WTC11 (cell line): ENCODE measurements at places on chromosomes 11 and 22. TPM values are rescaled to one million over a fixed set of nuclear protein-coding genes. Genes with fewer than 3 reads are reported as not detected.
A peak's percentile ranks its signal among the peaks of the same experiment; 100 is the strongest.

DNA sequence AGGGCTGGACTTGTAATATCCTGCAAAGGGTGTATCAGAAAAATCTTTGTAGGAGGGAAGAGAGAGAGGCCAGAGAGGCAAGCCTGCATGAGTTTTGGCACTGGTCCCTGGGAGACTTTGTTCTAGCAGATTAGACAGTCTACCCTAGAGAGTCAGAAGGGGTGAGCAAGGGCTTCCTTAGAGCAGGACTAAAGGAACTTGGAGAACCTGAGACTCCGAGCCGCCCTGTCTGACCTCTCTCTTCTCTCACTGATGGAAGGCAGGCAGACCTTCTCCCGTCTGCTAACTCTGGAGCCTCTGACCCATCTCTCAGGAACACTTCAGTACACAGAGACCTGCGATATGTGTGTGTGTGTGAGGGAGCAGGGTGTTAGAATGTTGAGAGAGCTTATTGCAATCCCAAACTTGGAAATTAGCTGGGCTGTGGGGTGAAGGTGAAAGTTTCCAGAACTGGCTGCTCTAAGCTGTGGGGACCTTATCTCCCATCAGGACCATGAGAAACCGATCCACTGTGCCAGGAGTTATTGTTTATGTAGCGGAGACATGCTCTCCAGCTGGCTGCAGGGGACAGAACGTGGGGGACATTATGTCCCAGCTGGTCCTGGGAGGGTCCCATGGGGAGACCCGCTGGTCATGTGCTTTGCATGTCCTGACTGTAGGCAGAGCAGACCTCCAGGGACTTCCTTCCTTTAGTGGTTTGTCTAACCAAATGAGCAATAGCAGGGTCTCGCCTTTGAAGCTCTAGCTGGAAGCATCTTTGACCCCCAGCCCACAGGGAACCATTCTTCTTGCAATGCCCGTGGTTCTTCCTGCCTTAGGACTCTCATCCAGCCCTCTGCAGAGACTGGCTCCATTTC, 51.1 kb downstream of the TIMP3 start:
- DNase-seq = no peak

DNA sequence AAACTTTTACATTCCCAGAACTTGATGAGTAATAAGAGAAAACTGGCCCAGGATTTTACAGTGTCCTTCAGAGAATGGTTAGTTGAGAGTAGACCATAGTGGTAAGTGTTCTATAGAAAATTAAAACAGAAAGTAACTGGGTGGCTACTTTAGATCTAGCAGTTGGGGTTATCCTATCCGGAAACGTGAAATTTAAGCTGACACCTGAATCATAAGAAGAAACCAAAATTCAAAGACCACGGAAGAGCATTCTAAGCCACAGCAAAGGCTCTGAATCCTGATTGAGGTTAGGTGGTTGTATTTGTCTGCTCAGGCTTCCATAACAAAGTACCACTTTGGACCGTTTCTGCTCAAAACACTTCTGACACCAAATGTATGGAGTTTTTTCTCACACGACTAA, 34.0 kb downstream of the TTC17 start:
- no peak for DNase-seq

DNA sequence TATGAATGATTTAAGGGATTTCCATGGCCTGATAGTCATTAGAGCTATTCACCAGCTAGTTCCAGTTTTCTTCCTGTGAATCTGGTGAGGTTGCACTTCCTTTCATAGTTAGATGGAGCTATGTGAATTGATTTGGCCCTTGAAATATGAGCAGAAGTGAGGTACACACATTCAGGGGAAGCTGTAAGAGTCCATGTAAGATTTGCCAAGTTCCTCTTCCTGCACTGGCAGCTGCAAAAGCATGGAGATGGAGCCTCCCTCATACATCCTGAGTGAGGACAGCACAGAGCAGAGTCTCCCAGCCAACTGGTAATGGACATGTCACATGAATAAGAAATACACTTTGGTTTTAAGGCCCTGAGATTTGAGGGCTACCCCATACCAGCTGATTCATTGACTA, 111.7 kb downstream of the CD44 start:
- no peak for DNase-seq

DNA sequence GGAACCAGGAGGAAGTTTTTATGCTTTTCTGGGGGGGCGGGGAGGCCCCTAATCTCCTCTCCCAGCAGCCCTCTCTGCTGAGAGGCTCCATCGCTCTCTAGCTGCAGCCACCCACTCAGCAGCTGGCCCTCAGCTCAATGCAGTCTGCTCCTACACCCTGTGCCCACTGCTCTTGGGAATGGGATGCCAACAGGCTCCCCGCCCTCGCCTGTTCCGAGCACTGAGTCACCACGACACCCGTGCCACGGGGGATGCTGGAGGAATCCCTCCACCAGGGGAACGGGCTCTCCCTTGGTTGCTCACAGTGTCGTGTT, 23.5 kb upstream of the SUSD2 start:
- no peak for DNase-seq

DNA sequence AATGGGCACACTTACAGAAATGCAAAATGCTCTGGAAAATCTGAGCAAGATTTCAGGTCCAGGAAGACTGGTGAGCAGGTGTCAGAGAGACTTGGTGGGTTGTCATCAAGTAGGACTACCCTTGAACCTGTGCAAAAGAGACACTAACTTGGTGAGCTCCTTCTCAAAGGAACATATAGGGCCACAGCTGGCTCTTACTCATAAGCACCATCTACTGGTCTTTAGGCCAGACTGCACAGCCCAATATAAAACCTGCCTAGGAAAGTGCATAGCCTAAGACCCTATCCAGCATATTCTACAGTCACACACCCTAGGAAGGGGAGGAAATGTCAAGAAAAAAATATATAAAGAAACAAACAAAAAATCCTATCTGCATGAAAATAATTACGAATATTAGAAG, 18.2 kb upstream of the OR10W1 start:
- no peak for DNase-seq

- DNase-seq = peak; percentile 41
These were observed 44.3 kb downstream of the NNMT start for GRCh38 chr11:114340311-114341131.

GRCh38 chr11:122210367-122210997, 94.5 kb upstream of the BLID start:
- DNase-seq = no peak

DNA sequence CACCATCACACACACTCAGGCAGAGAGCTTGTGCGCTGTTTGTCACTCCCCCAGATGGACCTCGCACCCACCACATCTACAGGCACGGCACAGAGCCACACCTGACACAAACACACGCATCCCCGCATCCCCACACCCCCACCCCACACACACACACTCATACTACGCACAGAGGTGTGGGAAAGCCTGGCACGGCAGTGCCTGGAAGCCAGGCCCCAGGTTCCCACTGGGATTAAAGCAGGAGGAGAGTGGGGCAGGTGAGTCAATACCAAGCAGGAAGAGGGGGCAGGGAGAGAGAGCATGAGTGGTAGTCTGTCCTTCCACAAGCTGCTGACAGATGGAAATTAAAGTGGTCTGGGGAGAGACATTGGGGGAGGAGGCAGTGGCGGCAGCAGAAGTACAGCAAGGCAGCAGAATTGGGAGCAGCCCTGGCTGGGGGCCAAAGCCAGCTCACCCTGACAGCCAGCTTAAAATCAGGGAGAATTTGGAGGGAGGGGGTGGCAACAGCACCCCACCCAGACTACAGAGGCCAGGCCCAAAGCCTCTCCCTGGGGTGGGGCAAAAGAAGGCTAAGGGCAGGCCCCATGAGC, 20.7 kb downstream of the TNKS1BP1 start:
- no peak for DNase-seq

DNA sequence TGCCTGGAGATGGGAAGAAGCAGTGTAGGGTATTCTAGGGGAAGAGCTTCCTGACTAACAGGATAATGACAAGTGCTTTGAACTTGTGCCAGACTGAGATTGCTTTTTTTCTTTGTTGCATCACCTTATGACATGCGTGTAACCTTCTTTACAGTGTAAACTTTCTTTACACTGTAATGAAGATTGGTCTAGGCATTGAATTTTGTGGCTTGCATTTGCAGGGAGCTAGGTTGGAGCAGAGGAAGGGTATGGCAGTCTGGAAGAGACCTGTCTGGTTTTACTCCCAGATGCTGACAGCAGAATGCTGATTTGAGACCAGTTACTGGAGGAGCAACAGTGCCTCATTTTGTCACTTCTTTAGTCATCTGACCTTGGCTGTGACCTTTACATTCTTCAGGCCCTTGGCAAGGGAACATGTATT, 5.6 kb downstream of the DDB2 start:
- DNase-seq = no peak

DNA sequence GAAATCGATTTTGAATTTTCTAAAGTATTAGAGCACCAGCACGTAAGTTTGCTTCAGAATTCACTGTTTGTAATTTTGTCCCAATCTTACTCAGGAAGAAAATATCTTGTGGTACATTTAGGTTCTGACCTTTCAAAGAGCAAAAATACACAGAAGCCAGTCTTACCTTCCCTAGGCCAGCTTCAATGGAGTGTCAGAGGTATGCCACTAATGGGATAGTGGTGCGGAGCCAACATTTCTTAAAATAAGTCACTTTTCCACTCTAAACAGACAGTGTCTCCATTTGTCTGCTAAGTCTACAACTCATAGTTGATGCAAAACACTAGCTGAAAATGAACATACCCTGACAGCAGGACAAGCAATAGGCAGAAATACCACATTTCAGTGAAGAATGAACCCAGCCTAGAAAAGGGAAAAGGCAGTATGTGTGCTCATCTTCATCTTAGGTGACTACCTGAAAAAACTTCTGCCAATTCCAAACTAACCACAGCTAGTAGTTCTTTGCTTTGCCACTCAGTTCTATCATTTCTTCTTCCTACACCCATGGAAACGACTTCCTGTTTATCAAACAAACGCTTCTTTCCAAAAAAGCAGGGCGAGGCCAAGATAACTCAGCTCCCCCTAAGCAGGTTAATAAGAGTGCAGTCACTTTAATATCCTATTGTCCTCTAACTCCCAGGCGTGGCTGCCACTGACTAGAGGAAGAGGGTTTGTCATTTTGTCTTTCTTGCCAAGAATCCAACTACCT, 94.0 kb upstream of the APOA1 start:
- no peak for DNase-seq

- no peak for DNase-seq
These were observed 143.5 kb upstream of the B3GAT1 start for GRCh38 chr11:134555510-134555909.

DNA sequence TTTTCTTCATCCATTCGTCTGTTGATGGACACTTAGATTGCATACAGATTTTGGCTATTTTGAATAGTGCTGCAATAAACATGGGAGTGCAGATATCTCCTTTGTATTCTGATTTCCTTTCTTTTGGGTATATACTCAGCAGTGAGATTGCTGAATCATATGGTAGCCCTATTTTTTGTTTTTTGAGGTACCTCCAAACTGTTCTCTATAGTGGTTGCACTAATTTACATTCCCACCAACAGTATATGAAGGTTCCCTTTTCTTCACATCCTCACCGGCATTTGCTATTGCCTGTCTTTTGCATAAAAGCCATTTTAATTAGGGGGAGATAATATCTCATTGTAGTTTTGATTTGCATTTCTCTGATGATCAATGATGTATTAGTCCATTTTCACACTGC, 96.1 kb downstream of the PRR5L start:
- DNase-seq = no peak

GRCh38 chr22:46125816-46126765, 24.2 kb upstream of the PPARA start:
- DNase-seq = no peak

- no peak for DNase-seq
These were observed 2.0 kb upstream of the SYT12 start for GRCh38 chr11:67020949-67021348.

GRCh38 chr11:61082062-61082870, 20.0 kb upstream of the CD5 start:
- DNase-seq = no peak

GRCh38 chr22:48757581-48757980, 1070.1 kb downstream of the BRD1 start:
- no peak for DNase-seq

DNA sequence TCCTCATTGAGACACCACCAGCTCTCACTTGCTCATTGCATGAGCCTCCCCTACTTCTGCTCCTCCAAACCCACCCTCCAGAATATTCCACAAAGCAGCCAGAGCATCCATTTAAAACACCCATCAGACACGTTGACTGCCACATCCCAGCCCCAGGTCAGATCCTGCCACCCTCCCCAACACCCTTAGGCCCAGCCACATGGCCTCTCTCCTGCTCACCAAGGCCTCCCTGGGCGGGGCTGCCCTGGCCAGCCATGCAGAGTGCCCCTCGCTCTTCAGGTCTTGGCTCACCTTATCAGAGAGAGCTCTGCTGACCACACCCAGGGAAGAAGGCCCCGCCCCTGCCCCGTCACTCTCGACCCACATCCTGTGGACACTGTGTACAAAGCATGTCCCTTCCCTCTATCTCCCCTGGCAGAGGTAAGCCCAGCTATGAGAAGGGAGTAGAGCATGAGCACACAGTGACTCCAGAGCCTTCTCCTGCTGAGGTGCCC, 106.8 kb downstream of the MICAL3 start:
- DNase-seq = no peak

DNA sequence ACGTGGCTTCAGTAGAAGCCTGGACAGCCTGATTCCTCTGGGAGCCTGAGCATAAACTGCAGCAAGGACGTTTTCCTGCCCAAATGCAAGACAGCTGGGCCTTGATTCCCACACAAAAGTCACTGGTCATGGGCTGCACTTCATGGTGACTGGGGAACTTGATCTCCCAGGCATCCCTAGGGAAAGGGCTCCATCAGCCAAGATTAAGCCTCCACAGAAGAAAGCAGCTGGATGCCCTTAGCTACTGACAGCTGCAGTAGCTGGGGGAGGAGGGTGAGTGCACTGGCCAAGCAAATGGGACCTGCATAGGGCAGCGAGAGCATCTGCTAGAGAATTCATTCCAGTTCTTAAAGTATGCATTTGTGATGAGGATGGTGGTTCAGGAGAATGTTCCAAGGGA, 267.4 kb upstream of the ISX start:
- no peak for DNase-seq

The CD3G gene
- total RNA-seq = 0.20 to 0.27 TPM (median 0.23 TPM) in 3 replicates

The CYB5R2 gene
- 36.6 to 40.3 TPM (median 36.8 TPM) in 3 replicates for total RNA-seq

The GSTT2B gene
- 16.6 to 23.2 TPM (median 19.8 TPM) in 3 replicates for total RNA-seq

The MMP12 gene
- total RNA-seq = not detected in 3 replicates

The NNMT gene
- 0.50 to 0.53 TPM in 2 of 3 replicates, not detected in the other for total RNA-seq

The MRTFA gene
- total RNA-seq = 39.7 to 49.8 TPM (median 48.4 TPM) in 3 replicates

The HOATZ gene
- total RNA-seq = not detected in 3 replicates

The KCNE3 gene
- total RNA-seq = 1.9 to 3.7 TPM (median 3.5 TPM) in 3 replicates

The TRIM48 gene
- not detected in 3 replicates for total RNA-seq

The MMP7 gene
- 0.23 to 0.50 TPM (median 0.48 TPM) in 3 replicates for total RNA-seq

The PLAAT5 gene
- 14.7 to 23.0 TPM (median 16.0 TPM) in 3 replicates for total RNA-seq

The VSTM5 gene
- total RNA-seq = 0.27 to 0.35 TPM (median 0.32 TPM) in 3 replicates

The VSIG10L2 gene
- not detected in 3 replicates for total RNA-seq
